PC-9 (cell line): ENCODE measurements at places on chromosomes 16 and 17.

GRCh38 chr17:14672830-14673229 lies 371.9 kb downstream of the HS3ST3B1 start:
- no peak for DNase-seq

DNA sequence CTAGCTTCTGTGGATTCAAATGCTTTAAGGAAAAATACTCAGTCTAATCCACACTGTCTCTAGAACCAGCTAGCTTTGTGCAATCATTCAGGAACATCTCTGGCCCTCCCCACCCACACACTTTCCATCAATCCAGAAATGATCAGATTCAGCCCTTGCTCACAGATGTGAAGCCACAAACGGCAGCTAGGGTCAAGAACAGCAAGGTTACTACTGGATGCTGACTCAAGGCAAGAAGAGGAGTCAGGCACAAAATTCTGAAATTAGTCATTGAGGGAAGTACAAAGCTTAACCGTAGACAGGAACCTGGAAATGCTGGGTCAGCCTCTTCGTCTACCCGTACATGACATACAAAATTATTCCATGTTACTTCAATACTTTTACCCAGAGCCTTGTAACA lies 174.6 kb downstream of the CDH13 start:
- no peak for DNase-seq

DNA sequence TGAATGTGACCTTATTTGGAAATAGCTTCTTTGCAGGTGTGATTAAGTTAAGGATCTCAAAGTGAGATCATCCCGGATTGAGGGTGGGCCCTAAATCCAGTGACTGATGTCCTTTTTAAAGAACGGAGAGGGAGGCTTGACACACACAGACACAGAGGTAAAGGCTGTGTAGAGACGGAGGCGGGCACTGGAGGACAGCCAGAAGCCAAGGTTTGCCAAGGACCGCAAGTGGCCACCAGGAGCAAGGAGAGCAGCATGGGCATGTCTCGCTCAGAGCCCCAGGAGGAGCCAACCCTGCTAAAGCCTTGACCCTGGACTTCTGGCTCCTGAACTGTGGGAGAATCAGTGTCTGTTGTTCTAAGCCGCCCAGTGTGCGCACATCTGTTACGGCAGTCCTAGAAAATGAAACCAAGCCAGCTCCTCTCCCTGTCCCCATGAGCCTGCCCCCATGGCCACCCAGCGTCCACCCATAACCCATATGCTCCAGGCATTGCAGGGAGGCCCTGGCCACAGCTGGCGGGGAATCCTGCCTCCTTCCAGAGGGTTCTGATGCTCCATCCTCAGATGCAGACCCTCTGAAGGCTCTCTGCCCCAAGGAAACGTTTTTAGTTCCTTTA lies 15.2 kb downstream of the CNGB1 start:
- DNase-seq: peak; percentile 39

DNA sequence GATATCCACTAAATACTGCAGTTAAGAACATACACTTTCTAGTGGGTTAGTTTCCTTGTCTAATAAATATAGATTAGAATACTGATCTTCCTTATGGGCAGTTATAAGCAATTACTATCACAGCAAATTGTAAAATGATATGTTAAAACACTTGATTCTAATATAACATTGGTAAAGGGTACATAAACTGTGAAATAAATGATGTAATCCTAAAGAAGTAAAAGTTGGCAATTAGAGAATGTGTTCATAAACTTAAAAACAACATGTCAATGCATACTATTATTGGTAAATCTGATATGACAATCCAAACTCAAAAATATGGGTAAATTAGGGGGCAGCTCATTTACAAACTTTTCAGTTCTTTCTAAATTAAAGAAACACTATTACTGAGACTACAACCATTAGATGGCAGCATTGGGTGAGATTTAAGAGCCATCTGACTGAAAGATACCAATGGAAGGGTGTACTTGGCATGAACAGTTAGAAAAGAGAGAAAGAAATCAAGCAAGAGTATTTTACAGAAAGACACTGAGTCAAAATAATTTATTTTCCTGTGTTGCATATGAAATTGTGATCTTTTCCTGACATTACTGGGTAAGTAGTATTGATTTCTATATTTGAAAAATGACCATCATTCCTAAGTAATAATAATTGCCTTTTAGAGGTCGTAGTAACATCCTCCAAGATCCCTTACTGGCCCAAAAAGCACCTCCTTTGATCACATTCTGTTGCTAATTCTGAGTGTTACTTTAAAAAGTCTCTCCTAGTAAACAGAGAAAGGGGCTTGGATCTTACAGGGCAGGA lies 119.6 kb downstream of the SPAG9 start:
- DNase-seq: peak; percentile 5

DNA sequence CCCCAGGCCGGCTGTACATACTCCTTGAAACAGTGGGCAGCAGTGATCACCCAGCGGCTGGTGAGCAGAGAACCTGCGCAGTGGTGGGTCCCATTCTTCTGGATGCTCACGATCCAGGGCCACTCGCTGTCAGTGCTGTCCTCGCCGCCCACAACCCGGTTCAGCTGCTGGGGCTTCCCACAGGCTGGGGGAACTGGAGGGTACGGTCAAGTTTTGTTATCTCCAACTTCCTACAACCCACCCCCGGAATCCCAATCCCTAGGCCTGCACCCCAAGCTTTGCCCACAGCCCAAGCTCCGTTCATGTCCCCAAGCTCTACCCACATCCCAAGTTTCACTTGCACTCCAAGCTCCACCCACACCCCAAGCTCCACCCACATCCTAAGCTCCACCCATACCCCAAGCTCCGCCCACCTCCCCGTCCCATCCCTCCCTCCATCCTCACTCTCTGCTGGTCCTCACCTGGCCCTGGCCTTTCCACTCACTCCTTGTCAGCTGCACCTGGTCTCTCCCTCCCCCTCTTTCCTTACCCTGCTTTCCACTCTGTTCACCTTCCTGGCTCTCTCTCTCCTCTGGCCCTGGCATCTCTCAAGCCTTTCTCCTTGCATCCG lies 1.8 kb downstream of the PRSS22 start:
- peak; percentile 61 for DNase-seq

GRCh38 chr16:512802-513201 lies 14.7 kb upstream of the CAPN15 start:
- DNase-seq: no peak

GRCh38 chr17:63600569-63601438 lies at the start of gene TACO1:
Gene TACO1, plus strand, starts transcription at chr17:63600895. Its CDS starts 189 bp downstream, at chr17:63601084.
- peak; percentile 61 for DNase-seq

DNA sequence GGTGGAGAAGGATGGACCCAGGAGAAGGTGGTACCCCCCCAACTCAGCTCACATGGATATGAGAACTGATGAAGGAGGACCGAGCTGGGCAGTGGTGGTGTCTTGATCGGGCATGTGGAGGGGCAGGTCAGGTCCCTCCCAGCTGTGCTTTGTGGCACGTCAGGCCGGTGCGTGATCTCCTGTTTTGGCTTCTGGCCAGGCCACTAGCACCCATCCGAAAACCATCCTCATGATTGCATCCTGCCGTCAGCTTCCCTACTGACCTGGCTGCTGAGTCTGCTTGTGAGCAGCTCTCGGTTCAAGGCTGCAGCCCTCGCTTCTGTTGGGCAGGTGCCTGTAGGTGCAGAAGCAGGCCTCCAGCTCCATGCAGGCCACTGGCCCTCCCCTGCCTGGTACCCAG lies 53.1 kb downstream of the PLD6 start:
- DNase-seq: no peak
